ENCODE measurements at places on chromosomes 6 and 20. TPM values are rescaled to one million over a fixed set of nuclear protein-coding genes. Genes with fewer than 3 reads are reported as not detected.

GRCh38 chr6:44133003-44133931 is 5.9 kb downstream of the TMEM63B start:
- peak; percentile 47 for DNase-seq

DNA sequence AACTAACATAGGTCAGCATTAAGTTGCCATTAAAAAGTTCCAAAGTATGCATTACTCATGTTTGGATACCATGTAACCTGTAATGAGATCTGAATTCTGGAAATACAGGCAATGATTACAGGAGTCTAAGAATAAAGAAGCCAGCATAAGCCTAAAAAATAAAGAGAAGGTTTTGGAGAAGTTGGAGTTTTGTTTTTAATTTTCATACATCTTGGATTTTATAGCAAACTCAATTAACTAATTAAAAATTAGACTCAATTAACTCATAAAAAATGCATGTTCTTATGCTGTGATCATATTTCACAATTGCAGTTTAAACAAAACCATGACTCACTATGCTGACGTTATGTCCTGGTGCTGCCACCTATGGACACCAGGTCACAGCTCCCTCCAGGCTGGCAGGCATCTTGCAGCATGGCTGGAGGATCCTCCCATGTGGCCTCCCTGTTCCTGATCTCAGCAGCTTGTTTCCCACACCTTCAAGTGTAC is 648.8 kb upstream of the AGPAT4 start:
- DNase-seq = peak; percentile 84

DNA sequence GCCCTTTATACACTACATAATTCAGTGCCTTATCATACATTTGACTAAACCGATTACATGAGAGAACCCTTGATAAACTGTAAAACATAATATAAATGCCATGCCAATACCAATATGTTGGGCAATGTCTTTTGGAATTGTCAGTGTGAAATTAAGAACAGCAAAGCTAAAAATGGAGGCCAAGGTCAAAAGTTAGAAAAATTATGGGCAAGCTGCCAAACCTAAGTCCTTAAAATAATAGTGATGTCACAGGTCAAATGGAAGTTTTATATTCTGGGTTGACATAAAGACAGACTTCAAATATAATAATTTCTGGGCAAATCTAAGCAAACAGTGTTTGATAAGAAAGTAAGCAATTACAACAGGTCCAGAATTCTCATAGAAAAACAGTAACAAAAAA is 696.7 kb downstream of the RNF144B start:
- DNase-seq = no peak

DNA sequence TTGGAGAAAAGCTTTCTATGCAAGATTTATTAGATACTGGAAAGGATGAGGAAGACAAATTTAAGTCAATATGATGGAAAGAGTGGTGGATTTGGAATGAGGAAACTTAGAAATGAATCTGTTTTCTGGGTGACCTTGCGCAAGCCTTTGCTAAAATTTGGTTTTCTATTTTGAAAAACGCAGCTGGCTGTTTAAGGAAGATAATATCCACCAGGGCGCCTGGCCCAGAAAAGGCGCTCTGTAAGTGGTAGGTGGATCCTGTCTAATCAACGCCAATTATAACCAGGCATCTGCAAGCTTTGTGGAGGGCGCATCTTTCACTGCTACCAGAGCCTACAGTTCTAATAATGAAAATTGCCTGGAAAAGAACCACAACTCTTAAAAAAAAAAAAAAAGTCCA is 398 bp upstream of the SPATS1 start:
- DNase-seq = no peak

DNA sequence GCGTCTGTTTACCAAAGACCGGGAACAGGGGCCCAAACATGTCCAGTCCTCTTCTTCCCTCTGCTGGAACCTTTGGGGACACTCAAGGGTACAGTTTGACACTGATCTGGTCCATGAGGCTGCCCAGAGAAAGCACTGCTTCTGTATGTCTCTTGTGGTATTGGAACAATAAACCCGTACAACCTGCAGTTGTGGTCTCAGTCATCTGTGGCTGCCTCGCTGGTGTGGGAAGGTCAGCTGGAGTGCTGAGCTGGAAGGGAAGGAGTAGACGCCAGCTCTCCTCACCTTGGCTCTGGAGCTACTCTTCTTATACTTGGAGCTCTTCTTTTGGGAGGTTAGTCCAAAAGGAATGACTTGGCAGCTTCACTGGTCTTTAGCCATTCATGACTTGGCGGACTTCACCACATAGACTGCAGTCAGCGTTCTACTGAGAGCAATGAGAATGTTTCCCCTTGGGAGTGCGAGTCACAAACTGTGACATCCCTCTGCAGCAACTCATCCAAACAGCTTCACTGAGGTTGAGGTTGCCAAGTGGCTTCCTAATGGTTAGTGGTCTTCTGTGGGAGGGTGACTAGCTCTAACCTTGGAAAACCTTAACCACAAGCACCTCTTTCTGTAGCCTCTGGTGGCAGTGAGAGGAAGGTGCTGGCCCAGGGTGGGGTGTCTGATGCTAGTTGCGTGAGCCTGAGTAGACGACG is 81.2 kb downstream of the ASXL1 start:
- DNase-seq = no peak

- no peak for DNase-seq
Measured at GRCh38 chr6:88650029-88650619, 313.3 kb downstream of the RNGTT start.

DNA sequence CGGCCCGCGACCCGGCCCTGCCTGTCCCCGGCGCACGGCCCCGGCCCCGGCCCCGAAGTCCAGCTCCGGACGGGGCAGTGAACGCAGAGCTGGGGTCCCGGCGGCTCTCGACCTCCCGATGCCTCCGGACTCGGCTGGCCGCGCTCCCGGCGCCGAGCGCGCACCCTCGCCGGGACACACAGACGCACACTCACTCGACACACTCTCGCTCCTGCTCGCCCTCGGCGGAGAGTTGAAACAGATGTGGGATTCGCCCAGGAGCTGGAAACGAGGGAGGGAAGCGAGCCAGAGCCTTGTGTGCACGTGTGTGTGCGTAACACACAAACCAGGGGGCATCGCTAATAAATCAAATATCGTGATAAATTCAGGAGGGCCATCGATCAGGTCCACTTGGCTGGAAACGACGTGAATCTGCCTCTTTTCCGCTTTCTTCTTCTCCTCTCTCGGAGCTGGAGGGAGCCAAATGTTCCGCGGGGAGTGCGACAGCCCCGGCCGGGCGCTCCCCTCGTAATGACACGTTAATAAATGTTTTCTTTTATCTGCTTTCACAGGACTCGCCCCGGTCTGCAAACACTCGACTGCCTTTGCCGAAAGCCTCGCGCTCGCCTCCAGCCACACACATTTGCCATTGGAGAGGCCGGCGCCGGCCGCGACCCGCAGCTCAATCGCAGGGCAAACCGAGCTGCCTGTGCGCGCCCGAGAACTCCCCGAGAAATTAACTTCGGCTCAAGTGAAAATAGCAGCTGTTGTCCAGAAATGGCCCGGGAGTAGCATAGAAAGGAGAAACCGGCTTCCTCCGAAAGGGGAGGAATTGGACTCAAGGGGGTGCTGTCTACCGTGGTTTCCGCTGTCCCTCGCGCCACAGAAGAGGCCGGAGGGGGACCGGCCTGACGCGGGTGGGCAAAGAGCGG is 828 bp upstream of the SULF2 start:
- peak; percentile 92 for DNase-seq

The NHLRC1 gene
- total RNA-seq = 1.6 TPM

GRCh38 chr20:41318271-41318649 is 729 bp upstream of the ZHX3 start:
- no peak for DNase-seq

- DNase-seq = no peak
Measured at GRCh38 chr6:170372380-170373325, 66.1 kb downstream of the FAM120B start.

The PRICKLE4 gene
- total RNA-seq = 6.9 TPM

The LHFPL5 gene
- total RNA-seq = not detected

DNA sequence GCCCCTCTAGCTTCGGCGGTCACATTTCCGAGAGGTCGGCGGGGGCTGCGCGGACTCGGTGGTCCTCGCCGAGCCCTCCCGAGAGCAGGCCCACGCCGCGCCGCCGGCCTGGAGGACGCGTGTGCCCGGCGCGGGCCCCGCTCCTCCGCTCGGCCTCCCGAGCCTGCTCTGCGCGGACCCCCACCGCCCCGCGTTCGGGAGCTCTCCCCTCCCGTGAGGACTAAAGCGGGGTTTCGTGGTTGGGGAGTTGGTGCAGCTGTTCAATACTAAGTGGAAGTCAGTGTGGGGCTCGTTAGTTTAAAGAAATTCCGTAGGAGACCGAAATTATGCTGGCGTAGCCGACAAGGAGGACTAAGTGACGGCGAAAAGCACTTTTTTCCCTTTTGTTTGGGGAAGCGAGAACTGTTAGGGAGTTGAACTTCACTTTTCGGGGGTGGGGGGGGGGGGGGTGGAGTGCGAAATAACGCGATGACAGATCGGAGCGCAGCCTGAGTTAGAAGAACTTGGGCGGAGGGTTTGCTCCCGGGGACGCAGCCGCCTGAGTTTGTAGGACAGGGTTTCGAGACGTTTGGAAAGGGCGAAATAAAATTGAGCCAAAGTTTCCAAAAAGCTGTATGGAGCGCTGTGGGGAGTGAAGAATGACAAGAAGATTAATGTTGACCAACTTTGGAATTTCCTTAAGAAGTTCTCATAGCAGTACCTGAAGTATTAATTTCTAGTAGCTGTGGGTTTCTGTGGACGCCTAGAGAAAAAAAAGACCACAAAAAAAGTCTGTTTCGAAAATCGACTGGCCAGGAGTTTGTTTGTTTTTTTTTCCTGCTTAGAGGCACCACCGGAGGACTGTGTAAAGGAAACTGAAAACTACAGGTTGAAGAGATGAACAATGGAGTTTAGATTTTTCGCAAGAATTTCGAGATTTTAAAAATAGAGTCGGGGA is 1.4 kb downstream of the QKI start:
- DNase-seq = peak; percentile 75

GRCh38 chr6:15132167-15132566 is 113.7 kb upstream of the JARID2 start:
- no peak for DNase-seq

DNA sequence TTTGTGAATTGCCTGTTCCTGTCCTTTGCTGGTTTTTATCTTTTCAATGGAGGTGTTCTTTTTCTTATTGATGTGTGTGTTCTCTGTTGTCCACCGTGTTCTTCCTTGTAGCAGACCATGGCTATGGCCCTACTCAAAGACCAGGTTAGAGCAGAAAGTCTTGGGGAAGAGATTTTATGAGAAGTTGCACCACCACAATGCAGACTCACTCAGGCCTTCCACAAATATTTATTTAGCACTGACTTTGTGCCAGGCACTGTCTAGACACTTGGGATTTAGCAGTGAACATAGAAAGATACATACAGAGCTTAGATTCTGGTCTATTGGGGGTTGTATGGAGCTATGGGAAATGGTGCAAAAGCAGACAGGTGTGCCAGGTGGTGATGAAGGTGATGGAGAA is 98.8 kb downstream of the DTD1 start:
- no peak for DNase-seq

- peak; percentile 50 for DNase-seq
Measured at GRCh38 chr6:46893648-46894047, 28.1 kb downstream of the ADGRF5 start.

GRCh38 chr20:15675813-15676484 is 897.3 kb downstream of the KIF16B start:
- DNase-seq = no peak

- peak; percentile 66 for DNase-seq
Measured at GRCh38 chr20:49603209-49603627, 35.3 kb upstream of the PTGIS start.

GRCh38 chr6:27865850-27866356 is 46.3 kb downstream of the OR2B2 start:
- DNase-seq = no peak

DNA sequence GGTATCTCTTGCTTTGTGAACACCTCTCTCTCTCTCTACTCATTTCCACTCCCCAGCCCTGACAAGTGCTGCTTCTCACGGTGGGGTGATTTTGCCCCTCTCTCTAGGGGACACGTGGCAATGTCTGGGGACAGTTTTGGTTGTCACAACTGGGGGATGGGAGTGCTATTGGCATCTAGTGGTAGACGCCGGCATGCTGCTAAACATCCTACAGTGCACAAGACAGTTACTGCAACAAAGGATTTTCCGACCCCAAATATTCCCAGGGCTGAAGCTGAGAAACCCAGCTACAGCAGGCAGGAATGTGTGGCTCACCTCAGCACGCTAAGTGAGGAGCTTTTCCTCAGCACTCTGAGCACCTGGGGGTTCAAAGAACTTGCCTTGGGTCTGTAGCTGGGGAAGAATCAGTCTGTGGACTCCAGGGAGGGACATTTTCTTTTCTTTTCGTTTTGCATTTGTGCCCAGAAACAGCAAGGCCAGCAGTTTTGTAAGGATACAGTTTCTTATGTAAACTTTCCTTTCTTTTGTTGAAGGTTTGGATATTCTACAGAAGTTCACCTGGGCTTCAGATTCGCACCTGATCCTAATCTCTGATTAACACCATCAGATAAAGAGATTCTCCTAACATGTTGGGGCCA is 246.9 kb upstream of the ZFP64 start:
- DNase-seq = no peak

DNA sequence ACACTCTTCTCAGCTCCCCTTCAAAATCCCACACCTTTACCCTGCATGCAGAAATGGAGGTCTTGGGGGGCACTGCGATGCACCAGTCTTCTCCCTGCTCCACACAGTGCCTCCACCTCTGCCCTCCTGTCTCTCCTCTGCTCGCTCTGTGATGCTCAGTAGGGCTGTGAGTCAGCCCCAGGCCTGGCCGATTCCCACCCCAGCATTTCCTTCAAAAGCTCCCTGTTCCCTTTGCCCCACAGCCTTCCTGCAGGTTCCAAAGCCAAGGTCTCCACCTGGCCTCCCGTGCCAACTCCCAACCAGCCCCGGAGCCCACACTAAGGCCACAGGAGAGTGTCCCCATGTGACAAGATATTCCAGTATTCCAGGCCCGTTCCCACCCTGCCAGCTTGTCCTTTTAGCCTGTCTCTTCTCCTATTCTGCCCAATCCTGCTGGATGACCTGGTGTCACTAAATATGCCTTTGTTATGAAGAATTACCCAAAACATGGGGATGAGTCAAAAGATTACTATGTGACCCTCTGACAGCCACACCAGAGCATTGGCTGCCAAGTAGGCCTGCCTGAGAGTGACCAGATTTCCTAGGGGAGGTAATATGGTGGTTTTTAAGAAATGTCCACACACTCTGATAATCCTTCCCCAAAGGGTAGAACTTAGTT is 118.9 kb upstream of the NXT1 start:
- DNase-seq = peak; percentile 43

- DNase-seq = no peak
Measured at GRCh38 chr20:61850457-61850856, 215.2 kb downstream of the TAF4 start.

The LY6G6C gene
- not detected for total RNA-seq

- no peak for DNase-seq
Measured at GRCh38 chr6:56263596-56264315, 16.4 kb upstream of the COL21A1 start.

DNA sequence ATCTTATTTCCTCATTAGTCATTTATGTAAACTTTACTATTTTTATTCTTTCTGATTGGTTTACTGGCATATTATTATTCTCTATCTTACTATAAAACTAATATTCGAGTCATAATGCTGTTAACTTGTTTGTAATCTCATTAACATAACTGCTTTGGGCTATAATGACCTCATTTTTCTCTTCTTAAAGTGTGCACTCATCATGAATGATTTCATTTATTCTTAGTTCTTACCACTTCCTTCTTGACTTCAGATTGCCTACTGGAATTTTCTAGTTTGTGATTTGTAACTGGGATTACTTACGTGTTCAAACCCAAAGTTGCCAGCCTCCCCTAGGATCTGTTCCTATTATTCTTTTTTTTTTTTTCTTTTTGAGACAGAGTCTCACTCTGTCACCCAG is 91.8 kb upstream of the TNFAIP3 start:
- no peak for DNase-seq

- DNase-seq = no peak
Measured at GRCh38 chr6:41557335-41557734, 11.2 kb downstream of the FOXP4 start.

The OR2H2 gene
- not detected for total RNA-seq

The WFDC2 gene
- total RNA-seq = not detected
